ENCODE measurements at places on chromosomes 4 and X. TPM values are rescaled to one million over a fixed set of nuclear protein-coding genes. Genes with fewer than 3 reads are reported as not detected.

Gene TRAM1L1
- total RNA-seq = 2.9 TPM

Gene SHOX
- not detected for total RNA-seq

Gene GPRASP3
- total RNA-seq = 4.5 TPM

DNA sequence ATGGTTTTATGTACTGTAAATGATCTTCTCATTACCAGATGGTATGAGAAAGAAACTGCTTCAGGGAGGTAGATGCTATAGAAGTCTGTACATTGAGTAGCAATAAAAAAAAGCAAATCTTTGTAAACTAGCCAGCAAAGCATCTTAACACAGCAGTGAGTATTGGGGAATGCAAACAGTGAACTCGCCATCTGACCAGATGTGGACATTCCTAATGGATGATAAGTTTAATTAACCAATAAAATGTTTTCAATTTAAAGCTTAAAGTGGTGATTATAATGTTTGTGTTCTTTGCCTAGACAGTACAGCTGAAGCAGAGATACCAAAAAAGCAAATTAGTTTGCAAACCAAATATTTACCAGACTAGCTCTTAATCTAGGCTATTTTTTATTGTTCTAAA, 1144.2 kb downstream of the FAT4 start:
- DNase-seq = no peak

Gene F11
- total RNA-seq = not detected

DNA sequence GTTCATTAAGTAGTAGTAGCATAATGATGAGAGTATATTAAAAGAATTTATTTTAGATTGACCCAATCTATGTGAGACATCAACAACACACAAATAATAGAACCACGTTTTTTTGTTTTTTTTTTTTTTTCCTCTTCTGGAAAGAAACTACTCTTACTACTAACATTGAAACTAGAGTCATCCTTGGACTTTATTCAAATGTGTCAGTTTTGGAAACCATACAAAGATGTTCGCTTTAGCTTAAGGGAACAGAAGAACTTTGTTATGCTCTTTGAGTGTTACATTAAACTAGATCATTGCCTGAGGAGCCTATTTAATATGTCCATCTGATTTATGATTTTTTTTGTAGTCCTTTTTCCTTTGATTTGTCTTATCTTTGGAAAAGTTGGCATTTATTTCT, 166.7 kb downstream of the RPA4 start:
- no peak for DNase-seq

GRCh38 chrX:5774446-5774845, 454.2 kb downstream of the NLGN4X start:
- DNase-seq = no peak

DNA sequence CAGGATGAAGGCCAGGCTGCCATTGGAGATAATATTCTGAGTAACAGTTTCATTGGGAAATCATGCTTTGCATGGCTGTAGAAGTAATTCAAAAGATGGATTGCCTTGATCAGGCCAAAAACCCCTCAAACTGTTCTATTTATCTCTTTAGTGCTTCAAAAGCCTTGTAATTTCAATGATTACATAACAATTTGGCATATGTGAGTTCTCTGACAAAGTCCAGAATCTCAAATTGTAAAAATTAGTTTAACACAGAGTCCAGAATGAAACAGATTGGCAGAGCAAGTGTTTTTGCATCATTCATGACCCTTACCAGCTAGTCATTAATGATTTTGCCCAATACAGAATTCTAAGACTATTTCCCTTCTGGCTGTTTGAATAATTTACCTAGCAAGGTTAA, 347.3 kb downstream of the SPRY1 start:
- DNase-seq = no peak

GRCh38 chr4:74873545-74874301, 59.2 kb upstream of the PARM1 start:
- DNase-seq = no peak

Gene SSX4B
- not detected for total RNA-seq

Gene NPNT
- 6.9 TPM for total RNA-seq

GRCh38 chr4:124173912-124174311, 538.6 kb downstream of the ANKRD50 start:
- DNase-seq = no peak

DNA sequence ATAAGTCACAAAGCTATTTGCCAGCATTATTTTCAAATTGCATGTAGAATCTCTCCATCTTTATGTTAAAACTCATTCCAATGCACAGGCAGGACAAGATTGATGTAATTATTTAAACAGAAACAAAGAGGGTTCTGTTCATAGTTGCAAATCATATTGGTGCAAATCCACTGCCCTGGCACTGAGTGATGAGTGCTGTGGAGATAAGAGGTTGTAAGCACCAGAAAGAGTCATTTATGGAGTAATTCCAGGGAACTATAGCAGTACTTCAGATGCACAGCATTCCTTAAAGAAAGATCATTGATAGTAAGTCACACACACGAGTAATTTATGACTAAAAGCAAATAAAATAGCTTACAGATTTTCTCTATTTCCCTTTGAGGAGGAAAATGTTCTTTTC, 337.7 kb upstream of the CTSO start:
- DNase-seq = no peak

- DNase-seq = peak; percentile 90
Observed at GRCh38 chr4:154010371-154010770, 221.5 kb upstream of the SFRP2 start.

Gene UGT8
- 0.14 TPM for total RNA-seq

Gene OTC
- 3.2 TPM for total RNA-seq

DNA sequence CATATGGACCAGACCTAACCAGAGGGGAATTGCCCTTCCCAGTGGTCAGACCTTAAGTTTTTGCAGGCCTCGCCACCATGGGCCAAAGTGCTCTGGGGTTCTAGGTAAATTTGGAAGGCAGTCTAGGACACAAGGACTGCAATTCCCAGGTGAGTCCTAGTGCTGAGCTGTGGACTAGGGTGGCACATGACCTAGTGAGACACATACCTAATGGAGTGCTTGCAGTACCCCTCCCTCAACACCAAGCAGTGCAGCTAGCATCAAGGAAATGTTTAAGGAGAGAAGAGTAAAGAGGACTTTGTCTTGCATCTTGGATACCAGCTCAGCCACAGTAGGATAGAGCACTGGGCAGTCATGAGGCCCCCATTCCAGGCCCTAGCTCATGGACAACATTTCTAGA, 60.8 kb downstream of the BRCC3 start:
- no peak for DNase-seq

DNA sequence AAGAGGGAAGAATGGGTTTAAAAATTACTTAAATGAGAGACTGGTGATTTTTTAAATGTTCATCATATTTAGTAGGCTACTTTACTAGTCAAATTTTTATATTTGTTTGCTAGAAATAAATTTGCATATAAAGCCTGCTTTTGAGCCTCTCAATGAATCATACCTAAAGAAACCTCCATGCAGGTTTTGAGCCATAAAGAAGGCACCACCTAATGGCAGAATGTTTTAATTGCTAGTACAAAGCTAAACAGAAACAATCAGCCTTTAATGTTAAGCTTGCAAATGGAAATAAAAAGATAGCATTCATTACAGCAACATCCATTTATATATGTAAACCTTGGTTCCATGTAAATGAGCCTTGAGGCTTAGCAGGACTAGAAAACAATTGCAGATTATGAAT, 989.7 kb downstream of the CCSER1 start:
- DNase-seq = no peak

DNA sequence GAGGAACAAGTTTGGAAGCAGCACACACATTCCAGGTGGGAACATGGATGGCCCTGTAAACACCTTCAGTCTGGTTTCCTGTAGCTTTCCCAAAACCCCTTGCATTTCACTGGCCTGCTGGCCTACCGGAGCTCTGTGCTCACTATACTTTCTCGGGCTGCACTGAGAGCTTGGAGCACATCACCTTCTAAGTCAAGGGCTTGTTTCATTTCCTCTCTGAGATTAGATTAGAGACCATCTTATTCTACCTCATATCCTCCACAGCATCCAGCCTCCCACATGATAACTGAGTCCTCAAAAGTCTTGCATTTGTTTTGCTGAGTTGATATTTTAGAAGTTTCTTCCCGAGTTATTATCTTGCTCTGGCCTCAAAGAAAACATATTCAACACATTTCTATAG, 147.7 kb downstream of the RASL11B start:
- DNase-seq = no peak

Gene TLR2
- 16.9 TPM for total RNA-seq

DNA sequence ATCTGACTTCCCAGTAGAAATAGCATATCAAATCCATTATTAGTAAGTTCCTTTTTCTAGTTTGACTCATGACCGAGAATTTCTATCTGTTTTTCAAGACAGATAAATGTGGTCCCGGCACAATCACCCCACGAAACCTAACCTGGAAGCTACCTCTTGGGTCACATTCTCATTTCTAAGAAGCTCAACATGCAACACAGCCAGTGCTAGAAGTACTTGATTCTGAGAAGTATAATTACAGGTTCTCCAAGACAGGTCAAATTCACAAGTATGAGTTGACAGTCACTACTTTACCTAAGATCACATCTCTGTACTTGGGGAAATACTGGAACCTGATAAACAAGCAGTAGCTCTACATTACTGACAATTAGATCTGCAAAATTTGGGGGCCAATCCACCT, 54.0 kb upstream of the PLAC1 start:
- DNase-seq = no peak

DNA sequence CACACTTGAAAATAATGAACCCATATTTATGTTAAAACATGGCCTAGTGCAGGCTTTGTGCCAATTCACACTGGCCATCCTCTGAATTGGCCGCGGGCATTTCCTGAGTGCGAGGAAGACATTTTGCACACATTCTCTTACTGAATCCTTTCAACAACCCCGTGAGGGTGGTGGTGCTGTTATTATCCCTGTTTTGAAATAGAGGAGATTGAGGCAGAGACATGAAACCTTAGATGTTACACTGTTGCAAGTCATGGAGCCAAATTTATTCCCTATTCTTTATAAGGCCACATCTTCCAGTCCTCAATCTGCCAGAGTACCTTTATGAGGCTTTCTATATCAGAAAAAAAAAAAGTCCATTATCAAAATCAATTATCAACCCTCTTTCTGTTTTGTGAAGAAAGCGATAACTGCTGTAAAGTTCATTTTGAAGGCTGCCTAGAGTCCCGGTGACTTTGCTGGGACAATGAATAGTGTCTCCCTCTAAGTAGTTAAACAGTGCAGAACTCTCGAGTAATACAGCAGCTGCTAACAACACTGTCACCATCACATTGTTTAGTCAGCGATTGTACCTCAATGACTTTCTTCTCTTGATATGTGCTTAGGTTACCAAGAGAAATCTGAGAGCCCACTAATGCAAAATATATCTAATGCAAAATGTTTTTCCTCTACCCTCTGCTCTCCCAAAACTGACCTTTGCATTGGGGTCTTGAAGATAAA, 242.3 kb upstream of the PPARGC1A start:
- DNase-seq = no peak

DNA sequence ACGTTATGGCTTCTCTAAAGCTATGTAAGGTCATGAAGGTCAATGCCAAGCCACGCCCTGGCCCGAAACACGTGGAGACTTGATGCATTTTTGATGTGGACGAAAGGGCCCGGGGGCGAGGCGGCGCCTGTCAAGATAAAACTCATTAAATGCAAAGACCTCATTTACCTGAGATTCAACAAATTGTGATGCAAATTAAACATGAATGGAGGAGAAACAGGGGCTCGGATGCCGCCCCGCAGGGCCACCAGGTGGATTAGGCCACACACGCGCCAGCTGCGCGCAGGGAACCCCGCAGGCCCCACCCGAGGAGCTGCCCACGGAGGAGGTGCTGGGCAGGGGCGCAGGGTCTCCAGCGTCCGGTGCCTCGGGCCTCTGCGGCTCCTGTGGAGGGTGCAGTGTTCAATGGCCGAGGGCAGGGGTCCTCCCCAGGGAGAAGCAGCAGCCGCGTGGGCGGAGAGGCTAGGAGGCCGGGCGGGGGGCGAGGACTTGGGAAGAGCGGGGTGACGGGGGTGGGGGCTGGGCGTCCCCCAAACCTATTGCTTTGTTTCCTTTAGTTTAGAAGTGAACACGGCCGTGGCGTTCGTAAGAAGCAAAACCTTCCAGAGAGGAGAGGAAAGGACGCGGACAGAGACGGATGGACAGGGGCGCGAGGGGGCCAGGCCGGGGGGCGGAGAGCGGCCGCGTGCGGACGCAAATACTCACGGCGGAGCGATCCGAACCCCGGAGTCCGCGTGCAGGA, 40.4 kb downstream of the CPLX1 start:
- peak; percentile 63 for DNase-seq

DNA sequence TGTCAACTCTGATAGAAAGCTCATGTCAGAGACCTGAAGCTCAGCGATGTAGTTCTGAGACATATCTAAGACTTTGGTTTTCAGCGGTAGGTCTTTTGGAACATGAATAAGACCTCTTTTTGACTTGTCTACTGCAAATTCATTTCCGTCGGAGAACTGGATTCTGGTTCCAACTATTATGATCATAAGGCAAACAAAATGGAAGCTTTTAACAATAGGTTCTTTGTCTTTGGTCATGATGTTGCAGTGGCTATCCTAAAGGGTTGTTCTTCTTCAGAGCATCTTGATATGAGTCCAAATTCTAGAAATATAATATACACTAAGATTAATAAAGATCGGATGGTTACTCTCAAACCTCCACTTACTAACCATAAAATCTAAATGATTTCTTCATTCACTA, 24.6 kb upstream of the TLR1 start:
- DNase-seq = no peak

DNA sequence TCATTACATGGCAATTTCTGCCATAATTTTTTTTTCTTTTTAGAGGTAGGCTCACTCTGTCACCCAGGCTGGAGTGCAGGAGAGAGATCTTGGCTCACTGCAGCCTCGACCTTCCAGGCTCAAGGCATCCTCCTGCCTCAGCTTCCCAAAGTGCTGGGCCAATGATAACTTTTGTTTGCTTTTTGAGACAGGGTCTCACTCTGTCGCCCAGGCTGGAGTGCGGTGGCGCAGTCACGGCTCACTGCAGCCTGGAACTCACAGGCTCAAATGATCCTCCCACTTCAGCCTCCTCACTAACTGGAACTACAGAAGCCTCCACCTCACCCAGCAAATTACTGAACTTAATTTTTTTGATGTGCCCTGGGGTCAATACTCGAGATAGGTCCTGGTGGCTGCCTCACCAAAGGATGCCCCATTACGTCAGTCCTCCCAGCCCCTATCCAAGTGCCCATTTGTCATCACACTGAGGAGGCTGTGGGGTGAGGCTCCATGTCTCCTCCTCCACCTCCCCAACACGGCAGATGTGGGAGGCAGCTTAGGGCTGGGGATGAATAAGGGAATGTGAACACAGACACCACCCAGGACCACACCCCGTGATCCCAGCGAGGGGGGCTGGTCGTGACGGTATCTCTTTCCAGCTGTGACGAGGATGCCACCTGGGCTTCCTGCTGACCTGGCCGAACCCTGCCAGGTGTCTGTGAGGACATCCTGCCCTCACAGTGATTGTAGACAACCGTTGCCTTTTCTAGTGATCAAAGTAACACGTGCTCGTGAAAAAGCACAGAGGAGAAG, 12.4 kb upstream of the NKX1-1 start:
- DNase-seq = peak; percentile 27

Gene LDOC1
- 4.3 TPM for total RNA-seq

Gene SYTL5
- total RNA-seq = 0.14 TPM

- DNase-seq = no peak
Observed at GRCh38 chr4:978957-979701, 5.8 kb upstream of the DGKQ start.

Gene TRIML2
- not detected for total RNA-seq

Gene NPFFR2
- not detected for total RNA-seq

Measured in sigmoid colon (tissue), 7 donors.